ENCODE measurements at places on chromosomes 3 and 15.

DNA sequence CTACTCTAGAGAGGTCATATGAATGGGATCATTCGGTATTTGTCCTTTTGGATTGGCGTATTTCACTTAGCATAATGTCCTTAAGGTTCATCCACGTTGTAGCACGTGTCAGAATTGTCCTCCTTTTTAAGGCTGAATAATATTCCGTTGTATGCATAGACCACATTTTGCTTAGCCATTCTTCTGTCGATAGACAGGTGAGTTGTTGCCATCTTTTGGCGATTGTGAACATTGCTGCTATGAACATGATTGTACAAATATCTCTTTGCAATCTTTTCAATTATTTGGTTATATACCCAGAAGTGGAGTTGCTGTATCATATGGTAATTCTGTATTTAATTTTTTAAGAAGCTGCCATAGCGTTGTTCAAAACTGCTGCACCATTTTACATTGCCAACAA, 52.4 kb upstream of the GOLGA8J start:
- DNase-seq = no peak

DNA sequence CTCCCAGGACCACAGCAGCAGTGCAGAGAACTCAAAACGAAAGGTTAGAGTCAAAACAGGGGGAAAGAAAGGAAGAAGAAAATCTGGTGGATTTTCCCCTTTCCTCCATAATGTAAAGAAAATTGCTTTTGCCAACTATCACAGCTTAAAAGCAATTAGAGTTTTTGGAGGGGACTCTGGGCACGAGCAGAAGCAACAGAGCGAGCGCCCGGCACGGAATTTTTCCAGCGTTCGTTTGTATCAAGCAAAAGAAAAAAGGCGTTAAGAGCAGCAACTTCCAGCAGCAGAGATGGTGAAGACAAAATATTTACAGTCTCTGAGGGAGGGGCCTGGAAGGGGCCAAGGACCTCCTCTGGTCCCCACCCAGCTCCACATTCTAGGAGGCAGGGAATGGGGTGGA, 174.9 kb upstream of the LINGO1 start:
- no peak for DNase-seq

- DNase-seq = no peak
These were observed 14.4 kb downstream of the ARHGEF3 start for GRCh38 chr3:56787258-56787775.

- DNase-seq = no peak
These were observed 3.0 kb downstream of the INKA1 start for GRCh38 chr3:49805897-49806701.

DNA sequence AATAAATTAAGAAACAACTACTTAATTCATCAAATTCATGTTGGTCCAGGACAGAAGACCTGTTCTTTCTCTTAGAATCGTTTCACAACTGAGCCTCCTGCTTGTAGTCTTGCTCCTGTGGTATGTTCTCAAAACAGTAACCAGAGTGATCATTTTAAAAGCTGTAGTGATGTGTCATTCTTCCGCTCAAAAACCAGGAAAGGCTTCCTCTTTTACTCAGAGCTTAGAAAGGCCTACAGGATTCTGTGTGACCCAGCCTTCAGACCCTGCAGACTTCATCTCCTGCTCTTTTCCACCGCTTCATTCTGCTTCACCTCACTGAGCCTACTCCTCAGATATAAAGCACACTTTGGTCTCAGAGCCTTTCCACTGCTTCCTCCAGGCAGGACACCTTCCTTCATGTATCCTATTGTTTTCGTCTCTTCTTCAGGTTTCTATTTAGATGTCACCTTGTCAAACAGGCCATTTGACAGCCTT, 22.7 kb downstream of the ST6GAL1 start:
- no peak for DNase-seq

DNA sequence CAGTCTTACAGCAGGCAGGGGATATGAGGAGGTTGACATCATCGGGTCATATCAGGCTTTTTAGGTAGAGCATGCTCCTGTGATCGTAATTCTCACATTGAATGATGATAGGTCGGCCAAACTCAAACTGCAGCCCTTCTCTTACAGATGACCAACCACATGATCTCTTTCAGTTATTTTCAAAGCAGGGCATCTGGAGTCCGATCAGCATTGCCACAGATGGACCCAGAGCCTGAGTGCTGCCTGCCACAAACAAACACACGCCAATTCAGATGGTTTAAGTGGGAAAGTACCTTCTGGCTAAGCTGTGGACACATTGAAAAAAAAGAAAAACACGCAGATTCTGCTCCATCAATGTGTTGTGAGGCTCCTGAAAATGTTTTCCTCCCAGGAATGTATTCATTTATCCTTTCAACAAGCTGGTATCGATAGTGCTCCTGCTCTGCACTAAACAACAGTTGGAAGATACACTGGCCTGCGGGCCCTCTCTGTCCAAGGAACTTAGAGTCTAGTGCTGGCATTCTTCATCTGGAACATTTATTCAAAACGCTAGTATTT, 31.2 kb downstream of the ARPP21 start:
- DNase-seq = no peak

DNA sequence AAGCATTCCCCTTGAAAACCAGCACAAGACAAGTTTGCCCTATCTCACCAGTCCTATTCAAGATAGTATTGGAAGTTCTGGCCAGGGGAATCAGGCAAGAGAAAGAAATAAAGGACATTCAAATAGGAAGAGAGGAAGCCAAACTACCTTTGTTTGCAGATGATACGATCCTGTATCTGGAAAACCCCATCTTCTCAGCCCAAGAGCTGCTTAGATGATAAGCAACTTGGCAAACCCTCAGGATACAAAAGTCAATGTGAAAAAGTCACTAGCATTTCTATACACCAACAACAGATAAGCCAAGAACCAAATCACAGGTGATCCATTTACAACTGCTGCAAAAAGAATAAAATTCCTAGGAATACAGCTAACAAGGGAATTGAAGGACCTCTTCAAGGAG, 403.7 kb upstream of the AZI2 start:
- no peak for DNase-seq

Data from activated CD8-positive, alpha-beta memory T cell treated with anti-CD3 and anti-CD28 coated beads for 1 hour (primary cell).